ENCODE measurements at places on chromosomes 7 and 10.

DNA sequence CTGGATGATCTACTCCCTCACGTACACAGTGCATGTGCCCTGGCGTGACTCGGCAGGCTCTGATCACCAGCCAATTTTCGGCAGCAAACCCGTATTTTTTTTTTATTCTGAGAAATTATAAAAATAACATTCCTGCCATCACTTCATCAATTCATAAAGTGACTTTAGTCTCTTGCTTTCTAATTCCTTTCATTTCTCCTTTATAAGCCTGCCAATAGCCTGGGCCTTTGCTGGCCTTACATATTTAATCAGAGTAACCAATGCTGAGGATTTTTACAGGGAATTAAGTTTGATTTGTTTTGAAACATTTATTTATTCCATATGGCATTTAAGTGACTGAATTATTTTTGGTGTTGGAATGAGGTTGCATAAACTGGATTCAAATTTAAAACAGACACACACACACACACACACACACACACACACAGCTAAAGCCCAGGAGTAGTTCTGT, 140.8 kb downstream of the ETV1 start:
- DNase-seq = peak; percentile 28

DNA sequence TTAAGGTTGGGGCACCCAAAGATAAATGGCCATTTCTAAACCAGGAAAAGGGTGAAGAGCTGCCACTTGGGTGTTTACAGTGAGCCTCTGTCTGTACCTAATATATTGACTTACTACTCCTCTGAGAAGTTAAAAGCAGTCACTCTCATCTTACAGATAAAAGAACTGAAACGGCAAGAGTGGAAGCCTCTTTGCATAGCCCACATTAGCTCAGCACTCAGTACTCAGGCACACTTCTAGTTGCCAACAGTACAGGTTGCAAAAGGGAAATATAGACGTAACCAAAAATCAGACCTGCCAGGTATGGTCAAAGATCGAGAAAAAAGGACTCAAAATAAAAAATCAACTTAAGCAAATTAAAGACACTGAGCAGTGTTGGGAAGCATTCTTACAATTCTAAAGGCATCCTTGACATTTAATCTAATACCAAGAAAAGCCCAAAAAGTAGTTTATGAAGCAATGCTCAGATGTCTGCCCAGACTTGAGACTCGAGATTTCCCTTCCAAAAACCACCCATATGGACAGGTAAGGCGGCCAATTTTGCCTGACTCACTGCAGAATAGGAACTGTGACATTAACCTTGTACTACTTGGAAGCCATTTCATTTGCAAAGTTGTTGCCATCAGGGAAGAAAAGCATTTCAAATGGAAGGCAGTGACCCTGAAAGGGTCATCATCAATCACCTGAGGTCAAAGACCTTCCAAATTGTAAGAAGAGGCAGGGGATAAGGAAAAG, 139.3 kb downstream of the SLC25A13 start:
- DNase-seq = no peak

GRCh38 chr7:135712796-135713195, 15.2 kb downstream of the SLC13A4 start:
- DNase-seq = peak; percentile 56

- DNase-seq = no peak
These were observed 264.7 kb upstream of the TEX47 start for GRCh38 chr7:89060234-89060633.

DNA sequence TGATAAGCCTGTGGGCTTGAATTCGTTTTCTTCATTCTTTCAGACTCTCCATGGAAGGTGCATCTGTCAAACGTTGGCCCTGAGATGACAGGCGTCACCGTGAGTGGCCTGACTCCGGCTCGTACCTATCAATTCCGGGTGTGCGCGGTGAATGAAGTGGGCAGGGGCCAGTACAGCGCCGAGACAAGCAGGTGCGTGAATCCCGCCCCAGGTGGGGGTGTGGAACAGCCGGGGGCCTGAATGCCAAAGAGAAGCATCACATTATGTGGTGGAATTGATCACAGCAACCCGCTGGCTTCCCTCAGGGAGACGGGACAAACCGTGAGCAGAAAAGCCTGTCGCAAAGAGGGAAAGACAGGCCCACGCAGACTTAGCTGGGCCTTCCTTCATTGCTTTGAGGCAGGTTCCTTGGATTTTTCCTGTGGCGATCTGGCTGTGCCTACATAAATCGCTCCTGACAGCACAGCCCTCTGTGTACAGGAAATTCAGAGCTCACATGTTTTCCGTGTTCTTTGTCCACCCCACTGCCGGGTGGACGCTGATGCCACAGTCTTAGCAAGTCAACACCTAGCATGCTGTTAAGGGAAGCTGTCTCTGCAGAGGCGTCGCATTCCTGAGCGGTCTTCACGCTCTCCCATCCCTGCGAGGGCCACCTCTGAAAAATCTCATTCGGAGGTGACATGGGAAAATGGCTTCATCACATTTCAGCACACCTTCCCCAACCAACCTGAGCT, 671.0 kb upstream of the FOXK1 start:
- DNase-seq = no peak

GRCh38 chr7:44980393-44981034, 1.7 kb upstream of the MYO1G start:
- peak; percentile 77 for DNase-seq

DNA sequence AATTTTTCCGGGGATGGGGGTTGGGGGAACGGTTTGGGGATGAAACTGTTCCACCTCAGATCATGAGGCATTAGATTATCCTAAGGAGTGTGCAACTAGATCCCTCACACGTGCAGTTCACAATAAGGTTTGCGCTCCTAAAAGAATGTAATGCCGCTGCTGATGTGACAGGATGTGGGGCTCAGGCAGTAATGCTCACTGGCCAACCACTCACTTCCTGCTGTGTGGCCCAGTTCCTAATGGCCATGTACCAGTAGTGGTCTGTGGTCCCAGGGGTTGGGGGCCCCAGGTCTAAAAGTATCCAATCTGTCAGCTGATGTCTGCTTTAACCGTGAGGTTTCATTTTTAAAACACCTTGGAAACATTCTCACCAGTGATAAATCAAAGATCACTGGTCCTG, 2.2 kb downstream of the STN1 start:
- peak; percentile 35 for DNase-seq

Measured in cardiac fibroblast (primary cell).